ENCODE measurements at places on chromosomes 16 and 17. TPM values are rescaled to one million over a fixed set of nuclear protein-coding genes. Genes with fewer than 3 reads are reported as not detected.

RMI2 gene
- 55.7 TPM for total RNA-seq

CHP2 gene
- not detected for total RNA-seq

MT1E gene
- total RNA-seq = 135 TPM

TBC1D26 gene
- not detected for total RNA-seq

GRCh38 chr16:55370762-55371482, 46.9 kb downstream of the IRX6 start:
- DNase-seq = no peak

DNA sequence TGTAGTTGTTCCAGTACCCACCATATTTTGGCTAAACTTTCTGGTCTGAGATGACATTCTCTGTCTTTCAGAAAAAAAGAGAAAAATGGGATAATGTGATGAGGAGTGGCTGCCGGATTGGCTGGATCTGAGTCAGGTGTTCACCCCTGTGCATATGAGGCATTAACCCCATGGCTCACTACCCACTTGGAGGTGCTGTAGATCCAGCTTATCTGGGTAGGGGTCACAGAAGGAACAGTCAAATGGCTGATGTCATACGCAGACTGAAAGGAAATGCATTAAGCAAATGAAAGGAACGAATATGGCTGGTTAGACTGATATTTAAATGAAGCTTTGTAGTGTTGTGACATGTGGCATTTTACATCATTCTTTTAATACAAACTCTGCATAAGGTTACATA, 17.3 kb downstream of the MAP2K6 start:
- no peak for DNase-seq

DNA sequence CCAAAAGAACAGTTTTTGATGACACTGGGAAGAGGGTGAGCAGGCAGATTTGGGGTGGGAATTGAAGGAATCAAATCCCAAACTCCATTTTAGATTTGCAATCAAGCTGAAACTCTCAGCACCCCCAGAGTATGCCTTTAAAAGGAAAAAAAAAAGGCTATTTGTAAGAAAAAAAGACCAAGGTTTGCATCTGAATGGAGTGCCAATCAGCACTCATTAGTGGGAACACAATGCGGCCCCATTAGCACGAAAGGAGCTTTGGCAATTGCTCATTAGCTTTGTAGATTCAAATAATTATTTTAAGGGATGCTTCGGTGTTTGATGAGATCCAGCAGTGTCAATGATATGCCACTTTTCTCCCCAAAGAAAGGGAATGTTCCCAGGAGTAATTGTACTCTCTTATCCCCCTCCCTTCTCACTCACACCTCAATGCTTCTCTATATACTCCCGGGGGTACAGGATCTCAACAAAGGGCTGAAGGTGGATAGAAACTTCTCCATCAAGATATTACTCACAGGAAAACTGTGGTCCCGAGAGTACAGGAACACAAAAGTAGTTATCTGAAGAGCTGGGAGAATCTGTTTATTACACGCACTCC, 32.2 kb downstream of the CHP2 start:
- no peak for DNase-seq

DNA sequence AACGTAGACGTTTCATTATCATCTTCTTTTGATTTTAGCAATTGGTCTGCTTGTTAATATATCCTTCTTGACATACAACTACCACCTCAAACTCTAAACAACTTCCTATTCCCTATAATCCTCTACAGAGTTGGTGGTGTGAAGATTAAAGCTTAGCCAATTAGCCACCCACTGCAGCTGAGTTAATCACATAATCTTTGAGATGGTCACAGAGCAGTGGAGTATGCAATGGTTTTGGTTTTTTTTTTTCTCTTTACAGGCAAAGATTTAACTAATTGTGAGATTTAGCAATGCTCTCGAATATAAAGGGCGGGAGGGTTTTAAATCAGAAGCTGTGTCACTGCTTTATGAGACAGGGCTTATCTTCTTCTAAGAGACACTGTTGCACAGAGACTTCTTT, 37.0 kb downstream of the STX8 start:
- DNase-seq = no peak

All from activated T-helper 1 cell treated with anti-CD3 and anti-CD28 coated beads, Interleukin-12 subunit alpha, Interleukin-12 subunit beta, Interleukin-2, Interleukin-4 antibody, amounts not matched to agents 30 ng/mL and 10 ng/mL and 1 ng/mL, durations not matched to agents 14 hours and 24 hours and 36 hours (primary cell).